ENCODE measurements at places on chromosomes 3 and 15.

GRCh38 chr3:127174284-127174683, 18.6 kb upstream of the PRR23E start:
- no peak for DNase-seq

DNA sequence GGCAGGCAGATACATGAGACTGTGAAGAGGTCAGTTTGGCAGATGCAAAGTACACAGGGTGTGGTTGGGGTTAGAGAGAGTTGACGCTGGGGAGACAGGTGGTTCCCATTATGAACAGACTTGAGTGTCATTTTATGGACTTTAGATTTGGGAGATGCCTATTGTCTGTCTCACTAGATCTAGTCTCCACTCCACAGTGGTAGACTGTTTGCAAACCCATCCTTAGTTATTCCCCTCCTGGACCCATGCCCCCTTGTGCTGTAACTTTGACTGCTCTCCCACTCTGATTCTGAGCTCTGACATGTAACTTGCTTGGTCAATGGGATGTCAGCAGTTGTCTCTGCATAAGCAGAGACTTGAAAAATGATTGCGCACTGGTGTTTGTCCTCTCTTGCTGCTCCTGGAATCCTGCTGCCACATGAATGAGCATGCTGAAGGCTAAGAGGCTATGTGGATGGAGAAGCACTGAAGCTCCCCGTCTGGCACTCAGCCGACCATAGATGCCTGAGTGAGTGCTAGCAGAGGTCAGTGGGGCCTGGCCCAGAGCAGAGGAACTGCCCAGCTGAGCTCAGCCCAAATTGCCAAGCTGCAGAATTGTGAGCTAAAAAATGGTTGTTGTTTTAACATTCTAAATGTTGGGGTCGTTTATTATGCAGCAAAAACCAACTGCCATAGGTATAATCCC, 88.2 kb downstream of the FAM43A start:
- DNase-seq = no peak

DNA sequence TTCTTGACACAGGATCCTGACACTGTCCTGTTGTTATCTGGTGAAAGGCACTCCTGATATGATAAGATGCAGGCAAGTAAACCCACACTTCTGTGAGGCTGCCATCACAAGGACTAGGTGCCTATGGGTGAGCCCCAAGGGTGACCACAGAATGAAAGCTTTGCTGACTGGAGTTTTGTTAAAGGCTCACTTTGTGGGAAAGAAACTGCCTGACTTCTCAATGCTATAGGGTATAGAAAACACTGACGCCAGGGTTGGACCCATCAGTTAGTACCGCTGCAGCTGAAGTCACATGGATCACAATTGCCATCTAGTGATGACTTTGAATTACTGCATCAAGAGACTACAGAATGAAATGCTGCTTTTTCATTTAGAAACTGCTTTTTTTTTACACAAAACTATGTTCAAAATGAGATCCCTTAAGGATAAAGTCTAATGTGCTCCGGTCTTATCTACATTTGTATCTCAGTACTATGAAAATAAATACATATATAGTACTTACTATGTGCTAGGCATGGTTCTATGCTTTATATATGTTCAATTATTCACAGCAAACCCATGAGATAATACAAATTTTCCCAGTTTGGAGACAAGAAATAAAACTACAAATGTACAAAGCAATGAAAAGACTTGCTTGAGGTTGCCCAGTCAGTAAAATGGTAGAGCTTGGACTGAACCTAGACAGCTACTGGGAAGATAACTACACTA, 64.2 kb upstream of the CMSS1 start:
- DNase-seq = no peak

GRCh38 chr3:76011121-76011520, 225.8 kb upstream of the ZNF717 start:
- no peak for DNase-seq

- DNase-seq = no peak
Observed at GRCh38 chr3:183475016-183475763, 46.8 kb upstream of the MCF2L2 start.

DNA sequence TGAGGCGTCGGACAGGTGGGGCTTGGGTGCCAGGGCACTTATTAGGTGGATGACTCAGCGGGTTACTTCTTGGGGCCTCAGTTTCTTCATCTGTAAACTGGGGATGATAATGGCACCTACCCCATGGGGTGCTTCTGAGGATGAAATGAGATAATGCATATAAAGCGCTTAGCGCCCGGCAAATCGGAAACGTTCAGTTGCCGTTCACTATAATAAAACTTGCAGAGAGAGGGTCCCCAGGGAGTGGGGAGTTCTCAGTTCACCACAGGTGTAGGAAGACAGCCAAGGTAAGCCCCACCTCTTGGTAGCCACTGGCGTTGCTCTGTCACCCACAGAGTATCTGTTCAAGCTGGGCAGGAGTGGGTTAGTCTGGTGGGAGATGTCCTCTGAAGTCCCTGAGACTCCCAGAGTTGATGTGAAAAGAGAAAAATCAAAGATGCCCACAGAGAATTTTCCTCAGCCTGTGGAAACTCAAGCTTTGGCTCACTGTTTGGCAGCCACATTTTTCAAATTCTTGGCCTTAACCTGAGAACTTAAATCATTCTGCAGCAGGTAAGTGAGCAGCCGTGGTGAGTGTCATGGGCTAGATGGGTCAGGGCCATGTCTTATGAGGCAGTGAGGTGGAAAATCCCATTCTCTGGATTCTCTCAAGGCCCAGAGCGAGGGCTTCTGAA, 221.5 kb upstream of the BHLHE40 start:
- DNase-seq = no peak

DNA sequence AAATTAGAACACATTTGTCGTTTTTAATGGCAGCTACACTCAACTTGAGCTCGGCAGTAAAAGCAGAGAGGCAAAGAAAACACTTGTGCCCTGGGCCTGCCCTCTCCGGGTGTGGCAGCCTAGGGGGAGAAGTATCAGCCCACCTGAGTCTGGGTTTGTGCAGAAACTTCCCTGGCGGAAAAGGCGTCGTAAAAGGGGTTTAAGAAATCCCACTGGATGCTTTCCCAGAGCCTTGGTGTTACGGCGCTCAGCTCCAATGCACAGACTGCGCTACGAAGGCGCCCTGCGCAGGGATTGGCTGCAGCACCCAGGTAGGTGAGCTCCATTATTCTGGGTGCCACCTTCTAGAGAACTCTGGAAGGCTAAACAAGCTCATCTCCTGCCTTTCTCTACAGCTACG, 461.5 kb upstream of the NR2F2 start:
- no peak for DNase-seq

GRCh38 chr15:64019764-64020163, 26.5 kb downstream of the DAPK2 start:
- no peak for DNase-seq
